ENCODE measurements at places on chromosomes 4 and X. TPM values are rescaled to one million over a fixed set of nuclear protein-coding genes. Genes with fewer than 3 reads are reported as not detected.

TMEM156 gene
- 22.8 TPM for total RNA-seq

TSC22D3 gene
- total RNA-seq = 45.0 TPM

DHRSX gene
- 47.3 TPM for total RNA-seq

NUP62CL gene
- total RNA-seq = 14.8 TPM

FREM3 gene
- total RNA-seq = not detected

KLHL4 gene
- 3.1 TPM for total RNA-seq
